HuH-7.5 (cell line): ENCODE measurements at places on chromosomes 3 and 15.
A peak's percentile ranks its signal among the peaks of the same experiment; 100 is the strongest.

- no peak for DNase-seq
These were observed 25.0 kb downstream of the SCG3 start for GRCh38 chr15:51706291-51706690.

DNA sequence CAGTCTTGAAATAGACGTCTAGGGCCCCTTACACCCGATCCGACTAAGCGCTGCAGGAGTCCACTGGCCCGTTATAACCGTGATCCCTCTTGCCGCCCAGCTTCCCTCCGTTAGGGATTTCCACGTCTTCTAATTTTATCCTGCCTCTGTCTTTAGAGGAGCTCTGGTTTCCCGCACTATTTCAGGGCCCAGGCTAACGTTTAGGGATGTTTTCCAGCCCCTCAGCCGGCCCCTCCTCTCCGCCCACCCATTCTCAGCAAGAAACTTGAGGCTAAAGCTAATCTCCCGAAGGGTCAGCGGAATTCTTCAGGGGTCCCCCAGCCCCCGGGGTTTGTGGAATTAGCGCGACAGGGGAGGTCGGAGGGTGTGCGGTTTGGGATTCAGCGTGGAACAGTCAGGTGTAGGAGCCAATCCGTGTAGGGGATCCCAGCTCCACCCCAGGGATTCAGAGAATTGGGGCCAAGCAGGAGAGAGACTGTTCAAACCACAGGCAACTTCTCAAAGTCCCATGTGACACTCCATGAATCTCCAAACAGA is 1.6 kb downstream of the PTX3 start:
- peak; percentile 18 for DNase-seq

- no peak for DNase-seq
These were observed 63.3 kb downstream of the RAD18 start for GRCh38 chr3:8899876-8900460.

- DNase-seq = no peak
These were observed 43.2 kb downstream of the MINAR1 start for GRCh38 chr15:79475306-79475705.

DNA sequence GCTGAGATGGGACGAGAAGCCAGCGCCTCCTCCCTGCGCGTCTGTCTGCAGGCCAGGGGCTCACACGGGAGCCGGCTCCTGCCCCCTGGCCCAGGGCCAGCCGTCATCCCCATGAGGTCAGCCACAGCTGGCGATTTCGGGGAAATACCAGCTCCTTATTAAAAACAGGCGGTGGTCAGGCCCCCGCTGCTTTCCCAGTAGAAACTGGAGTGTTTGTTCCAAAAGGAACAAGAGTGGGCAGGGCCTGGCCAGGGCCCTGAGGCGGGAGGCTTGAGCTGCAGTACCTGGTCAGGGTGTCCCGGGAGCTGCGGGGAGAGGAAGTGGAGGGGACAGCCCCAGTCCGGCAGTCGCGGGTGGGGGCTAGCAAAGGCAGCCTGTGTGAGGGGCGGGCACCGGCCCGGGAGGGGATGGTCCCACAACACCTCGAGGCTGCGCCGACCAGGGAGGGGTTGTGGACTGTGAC is 17.8 kb downstream of the MYL3 start:
- DNase-seq = no peak
